ENCODE measurements at places on chromosomes 5 and 9.

DNA sequence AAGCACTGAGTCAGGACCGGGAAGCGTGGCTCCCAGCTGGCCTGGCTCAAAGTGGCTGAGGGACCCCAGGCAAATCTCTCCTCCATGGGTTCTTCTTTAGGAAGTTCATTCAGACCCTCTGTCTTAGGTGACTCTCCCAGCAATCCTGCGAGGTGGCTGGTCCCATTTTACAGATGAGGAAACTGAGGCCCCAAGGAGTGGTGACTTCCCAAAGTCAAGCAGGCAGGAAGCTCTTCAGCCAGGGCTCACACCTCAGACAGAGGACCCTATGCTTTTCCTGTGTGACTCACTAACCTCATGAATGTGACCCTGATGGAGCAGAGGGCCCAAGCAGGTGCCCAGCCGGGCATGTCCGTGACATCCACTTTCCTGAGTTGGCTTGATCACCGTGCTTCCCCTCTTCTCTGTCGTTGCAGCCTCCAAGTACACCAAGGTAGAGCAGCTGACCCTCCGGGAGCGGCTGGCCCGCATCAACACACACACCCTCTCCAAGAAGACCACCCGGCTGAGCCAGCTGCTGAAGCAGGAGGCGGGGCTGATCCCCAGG is 36.5 kb downstream of the ARHGEF37 start:
- DNase-seq: no peak

DNA sequence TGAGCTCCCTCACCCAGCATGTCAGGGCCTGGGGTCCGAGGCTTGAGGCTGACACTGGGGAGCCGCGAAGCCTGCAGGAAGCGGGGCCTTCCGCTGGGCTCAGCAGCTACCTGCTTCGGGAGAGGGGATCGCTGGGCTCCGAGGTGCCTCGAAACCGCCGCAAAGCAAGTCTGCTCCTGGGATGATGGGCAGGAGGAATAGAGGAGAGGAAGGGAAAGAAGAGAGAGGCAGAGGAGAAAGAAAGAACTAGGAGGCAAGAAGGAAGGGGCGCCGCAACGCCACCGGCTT is 1.5 kb upstream of the PRDM12 start:
- DNase-seq: no peak

DNA sequence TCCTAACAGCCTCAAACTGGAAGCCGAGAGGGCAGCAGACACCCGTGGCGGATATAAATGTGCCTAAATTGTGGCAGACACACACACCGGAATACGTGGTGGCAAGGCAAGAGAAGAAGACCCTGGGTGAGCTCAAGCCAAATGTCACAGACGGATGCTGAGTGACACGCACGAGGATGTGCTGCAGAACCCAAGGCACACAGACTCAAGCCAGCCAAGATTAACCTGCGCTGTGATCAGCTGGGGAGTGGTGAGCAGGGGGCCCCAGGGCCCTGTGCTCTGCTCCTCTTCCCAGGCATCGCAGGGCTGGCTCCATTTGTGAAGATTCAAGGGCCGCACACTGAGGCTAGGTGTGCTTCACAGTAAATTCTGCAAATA is 16.4 kb downstream of the SEMA4D start:
- DNase-seq: peak; percentile 52

DNA sequence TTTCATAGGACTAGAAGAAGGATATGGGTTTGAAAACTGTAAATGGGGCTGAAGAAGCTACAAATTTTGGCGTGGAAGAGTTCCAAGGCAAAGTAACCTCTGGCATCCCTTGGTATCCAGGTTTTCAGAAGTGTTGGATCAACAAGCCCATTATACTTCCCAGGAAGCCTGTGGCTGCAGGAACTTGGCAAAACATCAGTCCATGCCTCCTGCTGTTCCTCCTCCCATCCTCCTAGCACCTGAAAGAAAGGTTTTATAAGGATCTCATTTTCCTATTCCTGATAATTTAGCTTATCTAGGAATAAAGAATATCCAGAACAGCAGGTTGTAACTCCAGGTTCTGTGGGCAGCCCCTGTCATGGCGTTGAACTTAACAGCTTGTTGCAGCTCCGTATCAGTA is 72.5 kb upstream of the LPAR1 start:
- DNase-seq: no peak

GRCh38 chr9:91359083-91359482 is 2.6 kb downstream of the AUH start:
- DNase-seq: no peak

- DNase-seq: no peak
These were observed 13.9 kb upstream of the ADAMTSL1 start for GRCh38 chr9:18459962-18460584.

DNA sequence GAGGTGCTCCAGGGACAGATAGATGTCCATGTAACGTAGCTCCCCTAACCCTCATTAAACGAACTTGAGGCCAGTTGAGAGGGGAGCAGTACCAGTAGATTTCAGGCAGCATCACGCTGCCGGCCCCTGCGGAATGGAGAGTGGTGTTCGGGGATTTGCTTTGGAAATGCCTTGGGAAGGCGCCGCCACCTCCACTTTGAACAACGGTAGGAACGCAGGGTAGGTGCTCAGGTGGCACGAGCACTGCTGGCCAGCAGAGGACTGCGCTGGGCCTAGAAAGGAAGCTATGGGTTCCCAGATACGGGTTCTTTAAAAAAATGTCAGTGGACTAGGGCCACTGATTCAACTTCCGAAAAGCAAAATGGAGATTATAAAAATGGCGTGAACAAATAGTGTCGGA is 271.8 kb downstream of the FANCC start:
- no peak for DNase-seq

- no peak for DNase-seq
These were observed 37.1 kb downstream of the CPLANE1 start for GRCh38 chr5:37212096-37212495.

- no peak for DNase-seq
These were observed 132.1 kb downstream of the PALM2AKAP2 start for GRCh38 chr9:109912082-109912582.

DNA sequence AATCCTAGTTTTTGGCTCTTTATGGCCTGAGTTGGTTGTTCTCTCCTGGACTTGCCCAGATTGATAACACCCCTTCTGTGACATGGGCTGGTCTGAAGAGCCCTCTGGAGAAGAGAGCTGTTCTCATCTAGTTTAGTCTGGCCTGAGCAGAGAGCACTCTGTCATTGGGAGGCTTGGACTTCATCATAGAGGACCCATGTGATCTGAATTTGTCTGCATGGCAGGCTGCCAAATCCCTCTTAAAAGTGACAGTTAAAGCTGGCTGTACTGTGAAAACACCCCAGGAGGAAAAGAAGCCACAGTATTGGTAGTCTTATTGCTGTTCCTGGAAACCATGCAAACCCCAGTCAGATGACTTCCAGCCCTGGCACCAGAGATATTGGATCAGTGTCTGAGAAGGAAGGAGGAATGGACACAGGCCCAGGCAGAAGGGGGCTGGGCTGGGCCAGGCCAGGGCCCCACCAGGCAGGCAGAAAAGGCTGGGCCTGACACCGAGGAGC is 3.7 kb upstream of the WDR31 start:
- no peak for DNase-seq

- no peak for DNase-seq
These were observed 429.9 kb downstream of the GABRG2 start for GRCh38 chr5:162497455-162497854.

DNA sequence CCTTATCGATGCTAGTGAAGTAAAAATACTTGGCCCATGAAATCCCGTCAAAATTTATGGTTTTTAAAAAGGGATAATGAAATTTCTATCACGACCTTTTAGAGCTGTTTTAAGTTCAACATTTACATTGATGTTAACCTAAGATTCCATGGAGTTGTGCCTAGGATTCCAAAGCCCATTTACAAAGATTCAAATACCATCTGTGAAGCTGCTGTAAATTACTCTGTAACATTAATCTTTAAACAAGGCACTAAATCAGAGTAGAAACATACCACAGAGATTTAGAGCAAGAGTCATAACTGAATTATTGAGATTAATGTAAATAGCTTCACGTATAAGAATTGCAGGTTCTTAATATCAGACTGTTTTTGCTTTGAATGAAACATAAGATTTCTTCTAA is 17.7 kb downstream of the POU5F2 start:
- no peak for DNase-seq

- no peak for DNase-seq
These were observed 178.0 kb upstream of the DMAC1 start for GRCh38 chr9:7977586-7977985.

DNA sequence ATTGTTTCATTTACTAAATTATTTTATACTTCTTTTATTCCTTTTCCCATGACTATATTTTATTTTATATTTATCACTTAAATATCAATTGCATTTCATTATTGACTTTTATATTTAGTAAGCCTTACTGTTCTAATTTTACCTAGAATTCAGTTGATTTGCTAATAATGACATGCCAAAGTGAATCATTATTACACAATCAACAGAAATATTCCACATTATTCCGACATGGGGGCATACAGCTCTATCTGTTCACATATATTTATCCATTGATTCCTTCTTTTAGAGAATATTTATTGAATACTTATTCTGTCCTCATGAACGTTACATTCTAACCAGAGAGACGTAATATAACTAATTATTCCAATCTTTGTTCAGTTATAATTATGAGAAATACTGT is 221.8 kb downstream of the DOCK8 start:
- no peak for DNase-seq

- no peak for DNase-seq
These were observed 209.9 kb downstream of the AOPEP start for GRCh38 chr9:94936419-94936818.

- DNase-seq: no peak
These were observed 12.4 kb downstream of the PTGS1 start for GRCh38 chr9:122382901-122383850.

GRCh38 chr5:102713682-102714231 is 41.3 kb upstream of the PAM start:
- no peak for DNase-seq

DNA sequence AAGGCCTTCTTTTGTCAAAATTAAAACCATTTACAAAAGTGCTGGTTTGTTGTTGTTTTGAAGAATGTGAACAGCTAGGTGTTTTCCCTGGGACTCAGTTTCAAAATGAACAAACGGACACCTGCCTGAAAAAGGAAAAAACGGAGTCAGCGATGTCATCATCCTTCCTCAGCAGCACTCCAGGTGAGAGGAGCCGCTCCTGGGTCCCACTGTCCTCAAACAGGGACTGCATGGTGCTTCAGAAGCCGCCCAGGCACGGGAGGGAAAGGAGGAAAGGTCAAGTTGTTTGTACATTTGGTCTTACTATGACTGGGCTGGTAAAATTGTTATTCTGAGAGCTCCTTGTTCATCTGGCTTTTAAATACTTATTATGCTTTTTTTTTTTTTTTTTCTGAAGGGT is 69.0 kb upstream of the ZSWIM6 start:
- no peak for DNase-seq

DNA sequence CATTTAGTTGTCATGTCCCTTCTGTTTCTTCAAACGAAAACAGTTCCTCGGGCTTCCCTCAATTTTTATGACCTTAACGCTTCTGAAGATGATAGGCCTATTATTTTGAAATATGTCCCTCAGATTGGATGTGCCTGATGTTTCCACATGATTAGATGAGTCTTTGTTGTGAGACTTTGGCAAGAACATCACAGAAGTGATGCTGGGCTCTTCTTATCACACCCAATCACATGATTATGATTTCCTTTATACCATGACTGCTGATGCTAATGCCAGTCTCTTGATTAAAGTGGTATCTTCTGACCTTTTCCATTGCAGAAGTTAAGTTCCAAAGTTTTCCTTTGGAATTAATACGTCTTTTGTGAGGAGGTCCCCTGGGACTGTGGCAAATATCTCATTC is 175.7 kb downstream of the SAXO1 start:
- no peak for DNase-seq

DNA sequence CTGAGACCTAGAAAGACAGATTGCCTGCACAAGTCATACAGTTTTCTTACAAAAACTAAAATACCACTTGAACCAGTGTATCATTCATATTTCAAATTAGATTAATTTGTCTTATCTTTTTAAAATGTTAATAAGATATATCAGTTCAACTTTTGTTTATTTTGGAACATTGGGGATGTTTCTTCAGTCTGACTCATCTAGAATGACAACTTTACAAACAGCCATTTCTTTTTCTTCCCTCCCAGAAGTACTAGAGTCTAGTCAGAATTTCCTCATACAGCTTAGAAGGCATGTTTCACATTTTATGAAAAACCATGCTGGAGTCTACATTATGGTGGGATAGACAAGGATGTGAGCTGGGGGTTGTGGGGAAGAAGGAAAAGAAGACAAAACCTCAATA is 262.5 kb downstream of the NFIB start:
- no peak for DNase-seq

GRCh38 chr5:34898258-34898895 is 16.9 kb downstream of the RAD1 start:
- DNase-seq: peak; percentile 29

DNA sequence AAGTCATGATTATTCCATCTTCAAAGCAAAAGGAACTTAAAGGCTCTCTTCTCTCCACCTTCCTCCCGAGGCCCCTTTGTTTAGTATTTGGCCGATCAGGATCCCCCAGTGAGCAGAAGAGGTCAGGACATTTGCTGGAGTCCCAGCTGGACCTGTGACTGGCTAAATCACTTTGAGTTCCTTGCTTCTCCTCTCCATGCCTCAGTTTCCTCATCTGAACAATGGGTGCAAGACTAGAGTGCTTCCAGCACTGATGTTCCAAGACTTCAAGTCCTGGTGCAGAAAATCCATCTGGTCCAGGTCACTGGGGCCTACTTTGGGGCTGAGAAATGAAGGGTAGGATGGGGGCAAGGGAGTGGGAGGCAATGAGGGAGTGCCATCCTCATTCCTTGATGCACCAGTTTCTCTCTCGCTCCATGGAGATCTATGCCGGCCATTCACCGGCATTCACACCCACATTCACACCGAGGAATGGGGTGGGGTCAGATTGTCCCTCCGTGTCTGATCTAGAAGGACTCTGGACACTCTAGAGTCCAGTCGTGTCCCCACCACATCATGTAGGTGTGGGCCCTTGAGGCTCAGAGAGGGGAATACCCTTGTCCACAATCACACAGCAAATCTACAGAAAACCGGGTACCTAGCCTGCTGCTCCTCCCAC is 38.7 kb upstream of the IL17B start:
- no peak for DNase-seq

GRCh38 chr9:99092643-99093491 is 12.0 kb upstream of the TGFBR1 start:
- DNase-seq: peak; percentile 44

- no peak for DNase-seq
These were observed 64.6 kb upstream of the GRIA1 start for GRCh38 chr5:153425914-153426313.

GRCh38 chr9:135508211-135508820 is 7.8 kb downstream of the MRPS2 start:
- no peak for DNase-seq

DNA sequence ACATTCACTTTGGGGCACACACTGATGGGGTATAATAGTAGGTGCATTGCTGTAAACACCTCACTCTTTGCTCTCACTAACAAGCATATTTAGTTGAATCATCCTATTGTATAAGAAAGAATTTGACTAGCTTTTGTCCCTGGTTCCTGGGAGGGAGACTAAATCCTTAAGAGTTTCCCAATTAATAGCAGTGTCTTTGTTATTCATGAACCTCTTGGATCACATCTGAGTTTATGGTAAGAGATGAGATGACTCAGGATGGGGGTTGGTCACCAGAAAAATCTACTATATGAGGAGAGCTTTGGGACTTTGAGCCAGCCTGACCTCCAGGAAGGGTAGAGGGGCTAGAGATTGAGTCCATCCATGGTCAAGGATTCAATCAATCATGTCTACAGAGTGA is 56.8 kb downstream of the PUM3 start:
- DNase-seq: no peak

- DNase-seq: no peak
These were observed 37.0 kb downstream of the TNFSF8 start for GRCh38 chr9:114893221-114894010.
